ENCODE measurements at places on chromosomes 11 and 22.

DNA sequence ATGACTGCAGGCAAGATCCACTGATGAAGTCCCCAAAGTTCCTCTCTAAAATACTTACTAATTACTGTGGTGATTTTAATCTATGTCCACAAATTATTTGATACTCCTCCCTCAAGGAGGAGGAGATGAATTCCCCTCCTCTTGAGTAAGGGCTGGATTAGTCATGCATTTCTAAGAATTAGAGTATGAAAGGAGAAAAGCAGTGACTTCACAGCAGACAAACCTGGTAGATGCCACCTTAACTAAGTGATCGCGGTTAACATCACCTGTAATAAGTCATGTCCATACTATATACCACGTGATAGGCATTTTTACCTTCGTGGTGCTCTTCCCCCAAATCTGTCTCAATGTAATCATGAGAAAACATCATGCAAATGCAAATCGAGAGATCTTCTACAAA lies 52.0 kb upstream of the TSPAN18 start:
- DNase-seq: no peak

DNA sequence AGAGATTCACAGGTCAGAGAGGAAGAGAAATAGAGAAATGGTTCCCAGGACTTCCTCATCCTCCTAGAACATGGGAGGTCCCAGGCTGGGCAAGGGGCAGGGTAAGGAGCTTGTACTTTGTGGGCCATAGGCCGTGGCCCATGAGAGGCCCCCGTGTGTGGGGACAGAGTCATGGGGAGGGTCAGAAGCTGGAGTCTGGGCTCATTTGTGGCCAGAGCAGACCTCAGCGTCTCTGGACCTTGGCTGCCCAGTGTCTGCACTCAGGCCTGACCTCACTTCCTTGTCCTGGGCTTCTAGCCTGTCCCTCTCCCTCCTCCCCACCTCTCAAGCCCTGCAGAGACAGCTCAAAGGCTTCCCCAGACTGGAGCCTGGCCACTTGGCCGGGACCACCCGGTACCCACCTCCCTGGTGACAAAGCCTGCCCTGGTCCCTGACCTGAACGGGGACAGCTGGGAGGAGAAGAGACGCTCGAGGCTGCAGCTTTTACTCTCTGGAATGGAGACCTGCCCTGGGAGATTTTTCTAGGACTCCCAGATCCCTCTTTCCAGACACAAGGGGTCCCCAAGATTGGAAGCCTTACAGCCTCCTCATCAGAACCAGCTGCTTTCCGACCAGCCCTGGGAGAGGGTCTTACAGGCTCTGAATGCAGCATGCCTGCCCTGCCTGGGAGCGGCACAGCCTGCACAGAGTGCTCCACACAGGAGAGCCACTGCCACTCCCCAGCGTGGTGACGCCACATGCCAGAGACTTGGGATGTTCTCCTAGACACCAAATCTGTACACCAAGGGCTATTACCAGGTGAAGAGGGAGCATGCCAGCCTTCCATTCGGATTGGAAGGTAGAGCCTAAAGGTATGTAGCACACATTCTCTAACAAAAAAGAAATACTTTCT lies 569.0 kb upstream of the B3GAT1 start:
- no peak for DNase-seq

- no peak for DNase-seq
These were observed 707.5 kb upstream of the LUZP2 start for GRCh38 chr11:23789200-23789853.

DNA sequence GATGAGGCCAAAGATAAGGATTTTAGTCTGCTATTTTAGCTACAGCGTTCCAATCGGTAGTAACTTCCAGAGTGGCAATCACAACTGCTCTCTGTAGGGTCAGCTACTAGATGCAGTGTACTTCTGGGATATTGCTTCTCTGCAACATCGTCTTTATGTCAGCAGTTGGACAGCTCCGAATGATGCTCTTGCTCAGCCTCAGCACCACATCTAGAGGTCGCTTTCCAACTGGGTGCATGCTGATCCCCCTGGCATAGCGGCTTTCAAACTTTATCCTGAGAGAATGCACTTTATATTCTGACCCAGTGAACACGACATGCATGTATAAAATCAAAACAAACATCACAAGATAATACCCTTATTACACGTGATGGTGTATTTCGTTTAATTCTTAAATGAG lies 219.6 kb downstream of the C11orf87 start:
- peak; percentile 30 for DNase-seq

GRCh38 chr22:40392618-40393017 lies 22.2 kb downstream of the SGSM3 start:
- no peak for DNase-seq

DNA sequence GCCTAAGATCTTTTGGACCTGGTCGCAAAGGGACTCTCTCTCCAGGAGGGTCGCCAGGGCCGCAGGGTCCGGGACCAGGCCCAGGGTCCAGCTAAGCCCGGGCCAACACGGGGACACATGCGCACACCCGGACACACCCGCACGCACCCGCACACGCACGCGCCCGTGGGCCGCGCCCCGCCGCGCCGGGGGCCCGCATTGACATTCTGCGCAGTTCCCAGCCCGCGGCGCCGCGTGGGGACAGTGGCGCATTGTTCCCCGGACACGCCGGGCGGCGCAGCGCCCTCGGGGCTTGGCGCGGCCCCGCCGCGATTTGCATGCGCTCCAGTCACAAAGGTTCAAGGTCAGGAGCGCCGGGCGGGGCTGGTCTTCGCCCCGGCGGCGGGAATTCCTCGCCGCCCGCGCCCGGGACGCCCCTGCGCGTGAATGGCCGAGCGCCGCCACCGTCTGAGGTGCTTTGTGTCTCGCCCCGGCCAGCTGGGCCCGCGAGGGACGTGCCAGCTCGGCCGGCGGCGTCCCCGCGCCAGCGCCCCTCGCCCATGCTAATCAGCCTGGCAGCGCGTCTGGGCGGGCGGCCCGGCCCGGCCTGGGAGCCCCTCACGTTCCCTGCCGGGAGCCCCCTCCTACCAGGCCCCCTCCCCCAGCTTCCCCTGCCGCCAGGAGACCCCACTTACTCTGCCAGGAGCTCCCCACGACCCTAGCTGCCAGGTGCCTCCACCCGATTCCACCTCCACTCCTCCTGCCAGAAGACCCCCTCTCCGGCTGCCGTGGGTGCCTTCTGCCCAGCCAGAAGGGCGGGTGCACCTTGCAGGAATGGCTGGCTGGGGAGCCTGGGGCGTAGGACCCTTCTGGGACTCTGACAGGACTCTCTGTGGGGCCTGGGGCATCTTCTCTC lies 50.5 kb upstream of the WNT7B start:
- no peak for DNase-seq

DNA sequence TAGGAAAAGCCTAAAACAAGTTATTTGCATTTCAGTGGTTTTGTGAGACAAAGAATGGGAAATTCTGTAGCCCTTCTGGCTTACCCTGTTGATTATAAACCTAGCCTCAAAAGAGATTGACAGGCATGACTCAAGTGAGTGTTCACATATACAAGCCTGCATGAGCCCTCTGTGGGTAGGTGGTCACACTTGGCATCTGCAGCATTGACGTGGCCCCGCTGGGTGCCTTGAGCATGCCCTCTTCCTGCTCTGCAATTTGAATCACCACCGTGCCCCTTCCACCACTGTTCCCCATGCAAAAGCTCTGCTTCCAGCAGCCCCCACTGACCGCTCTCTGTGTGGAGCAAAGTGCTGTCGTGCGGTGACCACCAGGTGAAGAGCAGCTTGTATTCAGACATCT lies 21.0 kb upstream of the ADSL start:
- no peak for DNase-seq

- DNase-seq: no peak
These were observed 312.4 kb upstream of the PITPNB start for GRCh38 chr22:28231441-28231840.

- no peak for DNase-seq
These were observed 12.1 kb downstream of the DCUN1D5 start for GRCh38 chr11:103079833-103080232.

- no peak for DNase-seq
These were observed 58.2 kb downstream of the SERGEF start for GRCh38 chr11:17954395-17955252.

- no peak for DNase-seq
These were observed 20.4 kb downstream of the CCDC81 start for GRCh38 chr11:86395061-86395551.

DNA sequence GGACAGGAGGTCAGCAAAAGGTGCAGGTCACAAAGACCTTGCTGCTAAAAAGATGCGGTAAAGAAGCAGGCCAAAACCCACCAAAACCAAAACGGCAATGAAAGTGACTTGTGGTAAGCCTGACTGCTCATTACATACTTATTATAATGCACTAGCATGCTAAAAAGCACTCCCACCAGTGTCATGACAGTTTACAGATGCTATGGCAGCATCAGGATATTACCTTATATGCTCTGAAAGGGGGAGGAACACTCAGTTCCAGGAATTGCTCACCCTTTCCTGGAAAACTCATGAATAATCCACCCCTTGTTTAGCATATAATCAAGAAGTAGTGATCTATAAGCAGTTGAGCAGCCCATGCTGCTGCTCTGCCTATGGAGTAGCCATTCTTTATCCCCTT lies 45.2 kb upstream of the SLC5A12 start:
- no peak for DNase-seq

DNA sequence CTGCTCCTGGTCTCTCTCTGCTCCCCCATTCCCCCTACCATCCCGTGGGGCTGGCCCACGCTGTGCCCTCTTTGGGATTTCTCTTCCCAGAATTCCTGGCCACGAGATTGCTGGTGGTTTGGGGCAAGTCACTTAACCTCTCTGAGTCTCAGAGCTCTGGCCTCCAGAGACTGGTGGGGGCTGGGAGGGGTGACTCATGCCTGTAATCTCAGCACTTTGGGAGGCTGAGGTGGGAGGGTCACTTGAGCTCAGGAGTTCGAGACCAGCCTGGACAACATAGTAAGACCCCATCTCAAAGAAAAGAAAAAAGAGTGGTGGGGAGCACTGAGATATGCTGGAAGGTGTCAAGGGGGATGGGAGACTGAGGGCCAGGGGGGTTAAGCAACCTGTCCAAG lies 18.3 kb downstream of the OTUB1 start:
- DNase-seq: no peak

- no peak for DNase-seq
These were observed 290.6 kb downstream of the JRKL start for GRCh38 chr11:96680211-96681018.
